ENCODE measurements at places on chromosomes 6 and 20.
A peak's percentile ranks its signal among the peaks of the same experiment; 100 is the strongest.

DNA sequence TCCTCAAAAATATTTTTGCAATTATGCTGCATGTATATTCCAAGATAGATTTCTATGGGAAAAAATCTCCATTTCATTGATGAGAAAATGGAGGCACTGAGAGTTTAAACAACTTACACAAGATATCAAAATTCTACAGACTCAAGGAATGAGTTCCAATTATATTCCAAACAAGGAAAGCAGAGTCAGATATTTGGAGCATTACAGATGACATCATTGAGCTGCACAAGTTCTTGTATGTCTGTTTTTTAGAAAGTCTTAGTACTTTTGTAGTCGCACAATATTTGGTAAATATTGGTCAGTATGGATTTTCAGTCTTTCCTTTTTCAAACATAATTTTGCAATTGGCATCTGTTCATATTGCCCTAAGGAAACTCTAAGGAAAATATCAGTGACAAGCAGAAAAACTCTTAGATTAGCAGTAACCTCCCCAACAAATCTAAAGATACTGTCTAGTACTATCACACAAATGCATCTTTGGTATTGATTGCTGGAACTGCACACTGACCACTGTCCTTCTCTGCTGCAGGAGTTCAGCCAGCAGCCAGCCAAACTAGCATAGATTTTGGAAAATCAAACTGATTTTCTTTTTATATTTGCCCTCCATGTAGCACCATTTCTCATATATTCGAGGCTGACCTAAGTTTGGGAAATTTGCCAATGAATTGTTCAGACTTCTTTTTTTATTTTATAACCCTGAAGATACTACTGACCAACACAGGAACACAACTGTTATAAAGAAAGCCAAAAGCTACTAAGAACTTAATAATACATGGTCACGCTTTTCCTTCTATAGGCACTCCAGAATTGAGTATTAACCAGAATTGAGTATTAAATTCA is 51.7 kb upstream of the TBX18 start:
- no peak for DNase-seq

- no peak for DNase-seq
These were observed 586 bp downstream of the ZNF512B start for GRCh38 chr20:63968928-63969760.

GRCh38 chr6:11386323-11386722 is 151.2 kb upstream of the TMEM170B start:
- no peak for DNase-seq

GRCh38 chr20:8766868-8767390 is 302.0 kb upstream of the PLCB4 start:
- no peak for DNase-seq

- no peak for DNase-seq
These were observed 40.9 kb downstream of the DSTN start for GRCh38 chr20:17610566-17611289.

DNA sequence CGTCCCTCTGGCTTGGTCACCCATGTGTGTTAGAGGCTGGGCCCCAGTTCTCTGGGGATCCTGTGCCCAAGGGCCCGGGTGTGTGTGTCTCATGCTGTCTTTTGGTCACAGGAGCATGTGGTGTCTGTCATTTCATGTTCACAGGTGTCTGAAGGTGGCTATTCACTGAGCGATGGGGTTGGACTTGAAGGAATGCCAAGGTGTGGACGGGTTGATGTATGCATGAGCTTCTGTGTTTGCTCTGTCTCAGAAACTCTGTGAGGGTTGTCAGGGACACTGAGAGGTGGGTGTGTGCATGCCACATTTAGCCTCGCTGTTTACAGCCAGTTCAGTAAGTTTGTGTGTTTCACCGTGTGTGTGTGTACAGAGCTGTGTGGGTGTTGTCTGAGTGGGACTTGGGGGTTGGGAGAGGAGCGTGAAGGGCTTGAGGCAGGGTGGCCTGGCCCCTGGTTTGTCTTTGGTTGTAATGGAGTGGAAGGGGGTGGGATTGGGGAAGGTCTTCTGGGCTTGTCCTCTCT is 1.2 kb downstream of the DDR1 start:
- no peak for DNase-seq

GRCh38 chr20:49562311-49563014 is 5.5 kb downstream of the PTGIS start:
- DNase-seq: no peak

- DNase-seq: no peak
These were observed at the start of gene HLA-DOA for GRCh38 chr6:33008944-33009861. TSS of gene HLA-DOA (minus strand) at chr6:33009591.

DNA sequence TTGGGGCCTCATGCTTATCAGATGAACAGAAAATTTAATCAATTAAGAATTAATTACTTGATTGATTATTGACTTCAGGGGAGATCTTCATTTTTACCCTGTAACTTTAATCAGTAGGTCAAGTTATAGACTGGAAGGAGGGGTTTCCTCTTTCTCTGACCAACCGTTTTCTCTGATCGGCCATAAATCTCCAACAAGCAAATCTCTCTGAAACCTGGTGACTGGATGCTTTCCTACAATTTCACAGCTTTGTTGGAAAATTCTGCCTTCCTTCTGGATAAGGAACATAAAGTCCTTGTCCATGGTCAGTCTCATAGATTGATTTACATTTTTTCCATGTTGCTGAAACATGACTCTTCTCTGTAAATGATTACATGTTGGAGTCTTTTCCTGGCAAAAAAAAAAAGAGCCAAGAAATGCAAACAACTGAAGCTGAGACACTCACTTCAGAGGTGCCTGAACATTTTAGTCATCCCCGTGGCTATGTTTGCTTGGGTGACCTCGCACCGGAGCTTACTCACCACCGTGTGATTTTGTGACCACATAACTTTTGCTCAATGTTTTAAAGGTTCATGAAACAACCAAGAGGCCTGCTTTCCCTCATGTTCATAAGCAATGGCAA is 31.0 kb downstream of the IRF4 start:
- peak; percentile 73 for DNase-seq

DNA sequence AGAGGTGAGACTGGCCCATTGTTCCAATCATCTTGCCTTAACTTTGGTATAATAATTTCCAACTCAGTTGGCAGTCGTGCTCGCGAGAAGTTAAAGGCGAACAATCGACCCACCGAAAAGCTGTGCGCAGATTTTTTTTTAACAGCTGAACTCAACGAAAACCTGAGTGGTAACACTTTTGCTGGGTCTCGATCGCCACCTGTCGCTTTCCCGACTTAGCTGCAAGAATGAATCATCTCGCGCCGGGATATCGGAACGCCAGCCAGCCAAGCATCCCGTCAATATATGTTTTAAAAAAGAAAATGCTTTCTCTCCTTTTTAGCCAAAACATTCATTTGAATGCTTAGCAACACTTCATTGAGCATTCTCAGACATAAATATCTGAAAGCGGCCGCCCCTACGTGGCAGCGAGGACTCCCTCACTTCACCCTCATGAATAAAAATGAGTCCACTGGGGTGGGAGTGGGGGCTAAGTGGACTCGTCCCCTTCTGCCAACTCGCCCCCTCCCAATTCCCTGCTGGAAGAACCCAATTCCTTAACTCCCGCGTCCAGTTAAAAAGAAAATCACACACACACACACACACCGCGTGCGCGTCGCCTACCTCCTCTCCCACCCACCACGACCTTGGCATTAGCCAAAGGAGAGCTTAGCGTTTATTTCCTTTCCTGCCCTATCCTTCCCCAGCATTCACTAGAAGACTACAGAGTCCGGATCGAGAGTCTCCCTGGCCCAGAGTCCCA is 1.5 kb downstream of the COL12A1 start:
- peak; percentile 88 for DNase-seq

DNA sequence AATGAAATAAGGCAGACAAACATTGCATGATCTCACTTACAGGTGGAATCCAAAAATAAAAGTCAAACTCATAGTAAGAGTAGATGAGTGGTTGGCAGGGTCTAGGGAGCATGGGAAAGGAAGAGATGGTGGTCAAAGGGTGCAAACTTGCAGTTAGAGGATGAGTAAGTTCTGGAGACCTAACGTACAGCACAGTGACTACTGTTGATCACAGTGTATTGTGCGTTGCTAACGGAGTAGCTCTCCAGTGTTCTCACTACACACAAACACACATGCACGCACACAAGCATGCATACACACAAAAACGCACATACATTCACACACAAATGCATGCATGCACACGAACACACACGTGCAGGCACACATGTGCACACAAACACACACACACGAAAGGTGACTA is 54.9 kb downstream of the LY86 start:
- no peak for DNase-seq

GRCh38 chr6:129140526-129140925 is 257.6 kb downstream of the LAMA2 start:
- no peak for DNase-seq

- DNase-seq: no peak
These were observed 41.8 kb downstream of the SF3B5 start for GRCh38 chr6:144053601-144054000.

GRCh38 chr6:145906144-145906543 is 58.0 kb downstream of the SHPRH start:
- DNase-seq: no peak

DNA sequence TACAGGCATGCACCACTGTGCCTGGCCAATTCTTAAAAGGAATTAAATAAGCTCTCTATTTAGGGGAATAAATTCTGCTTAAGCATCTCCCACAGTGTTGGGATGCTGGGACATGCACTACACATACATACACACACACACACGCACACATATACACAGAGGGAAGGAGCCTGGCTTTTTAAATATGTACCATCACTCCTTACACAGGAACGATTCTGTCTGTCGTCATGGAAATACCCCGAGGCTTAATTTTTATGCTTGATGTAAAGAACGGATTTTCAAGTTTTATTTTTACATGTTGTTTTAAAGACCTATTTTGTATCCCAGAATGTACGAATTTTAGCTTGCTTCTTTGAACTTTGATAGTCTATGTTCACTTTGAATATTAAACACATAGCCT is 95.3 kb downstream of the CD109 start:
- DNase-seq: no peak

GRCh38 chr6:157035546-157035945 is 258.4 kb downstream of the ARID1B start:
- DNase-seq: no peak

DNA sequence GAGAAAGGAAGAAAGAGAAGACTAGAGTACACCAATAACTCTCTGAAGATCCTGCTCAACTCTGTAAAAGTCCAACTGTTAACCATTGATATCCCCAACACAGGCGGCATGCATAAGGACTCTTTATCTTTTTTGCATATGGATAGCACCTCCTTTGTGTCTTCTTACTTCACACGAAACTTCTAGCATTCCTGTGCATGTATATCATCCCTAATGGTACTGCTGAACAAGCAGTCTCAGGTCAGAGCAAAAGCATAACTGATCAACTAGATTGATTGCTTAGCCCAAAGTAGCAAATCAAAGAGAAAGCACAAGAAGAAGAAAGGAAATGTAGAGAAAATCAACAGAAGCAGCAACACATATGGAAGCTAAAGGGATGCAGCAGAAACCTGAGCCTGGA is 234.4 kb downstream of the SYNE1 start:
- DNase-seq: no peak

Data from HuH-7 (cell line).